ENCODE measurements at places on chromosomes 5 and 9. TPM values are rescaled to one million over a fixed set of nuclear protein-coding genes. Genes with fewer than 3 reads are reported as not detected.
A peak's percentile ranks its signal among the peaks of the same experiment; 100 is the strongest.

DNA sequence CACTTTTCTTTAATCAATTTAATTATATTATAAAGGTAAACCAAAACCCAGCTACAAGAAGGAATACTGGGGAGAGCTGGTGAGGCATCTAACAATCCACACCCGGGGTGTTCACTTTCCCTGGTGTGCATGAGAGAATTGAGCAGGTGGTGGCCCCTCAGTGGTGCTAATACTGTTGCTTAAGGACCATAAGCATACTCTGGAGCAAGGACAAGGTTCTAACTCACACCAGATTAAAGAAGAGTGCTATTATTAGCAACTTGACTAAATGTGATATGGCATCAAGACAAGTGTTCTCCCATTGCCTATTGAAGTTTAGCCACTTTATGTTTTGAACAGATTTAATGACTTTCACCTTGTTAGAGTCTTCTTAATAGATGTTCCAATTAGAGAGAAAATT, 8.8 kb downstream of the RGS7BP start:
- DNase-seq = no peak

- DNase-seq = no peak
Measured at GRCh38 chr5:21681911-21682310, 1171.2 kb downstream of the CDH12 start.

DNA sequence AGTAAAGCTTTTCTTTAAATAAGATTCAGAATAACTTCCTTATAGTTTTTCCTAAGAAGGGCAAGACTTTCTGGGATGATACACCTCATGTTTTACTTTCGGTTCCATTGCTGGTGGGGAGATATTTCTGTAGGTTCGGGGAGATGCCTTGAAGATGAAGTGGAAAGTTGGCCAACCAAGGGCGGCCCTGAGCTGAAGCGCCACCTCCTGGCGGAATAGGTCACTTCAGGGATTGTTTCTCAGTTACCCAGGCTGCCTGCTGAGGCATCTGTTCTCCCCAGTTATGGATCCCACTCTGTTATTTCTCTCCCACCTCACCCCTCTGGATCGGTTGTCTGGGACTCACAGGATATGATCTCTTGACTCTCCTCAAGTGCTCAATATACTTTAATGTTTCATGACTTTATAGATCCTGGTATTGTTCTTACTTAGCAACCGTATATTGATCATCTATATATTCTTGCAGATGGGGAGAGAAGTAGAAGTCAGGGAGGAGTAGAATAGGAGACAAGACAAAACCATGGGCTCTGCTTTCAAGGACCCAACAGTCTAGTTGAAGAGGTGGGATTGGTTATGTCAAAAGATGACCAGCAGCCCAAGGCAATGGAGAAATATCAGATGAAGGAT, 23.4 kb downstream of the MEGF10 start:
- peak; percentile 39 for DNase-seq

DNA sequence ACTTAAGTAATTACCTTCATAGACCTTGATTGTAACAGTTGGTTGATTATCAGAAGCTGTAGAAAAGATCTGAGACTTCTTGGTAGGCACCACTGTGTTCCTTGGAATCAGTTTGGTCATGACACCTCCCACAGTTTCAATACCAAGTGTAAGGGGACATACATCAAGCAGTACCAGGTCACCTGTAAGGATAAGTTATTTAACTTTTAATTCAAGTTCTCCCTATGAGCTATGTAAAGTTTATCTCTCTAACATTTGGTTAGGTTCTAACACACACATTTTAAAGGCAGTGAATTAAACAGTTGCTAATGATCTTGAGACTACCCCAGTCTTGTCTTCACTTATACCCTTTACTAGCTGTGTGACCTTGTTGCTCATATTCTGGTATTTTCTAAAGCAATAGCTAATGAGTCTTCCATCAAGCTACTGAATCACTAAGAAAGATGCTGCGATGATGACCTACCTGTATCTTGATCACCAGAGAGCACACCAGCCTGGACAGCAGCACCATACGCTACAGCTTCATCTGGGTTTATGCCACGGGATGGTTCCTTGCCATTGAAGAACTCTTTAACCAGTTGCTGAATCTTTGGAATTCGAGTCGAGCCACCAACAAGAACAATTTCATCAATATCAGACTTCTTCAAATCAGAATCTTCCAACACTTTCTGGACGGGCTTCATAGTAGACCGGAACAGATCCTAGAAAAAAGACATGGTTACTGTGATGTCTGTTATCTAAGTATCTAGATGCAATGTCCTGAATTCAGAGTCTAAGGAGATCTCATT, 2.8 kb downstream of the HSPA5 start:
- DNase-seq = no peak

- DNase-seq = no peak
Measured at GRCh38 chr9:77847059-77847499, 184.5 kb downstream of the GNAQ start.

- DNase-seq = no peak
Measured at GRCh38 chr5:124395287-124395686, 351.2 kb downstream of the ZNF608 start.

DNA sequence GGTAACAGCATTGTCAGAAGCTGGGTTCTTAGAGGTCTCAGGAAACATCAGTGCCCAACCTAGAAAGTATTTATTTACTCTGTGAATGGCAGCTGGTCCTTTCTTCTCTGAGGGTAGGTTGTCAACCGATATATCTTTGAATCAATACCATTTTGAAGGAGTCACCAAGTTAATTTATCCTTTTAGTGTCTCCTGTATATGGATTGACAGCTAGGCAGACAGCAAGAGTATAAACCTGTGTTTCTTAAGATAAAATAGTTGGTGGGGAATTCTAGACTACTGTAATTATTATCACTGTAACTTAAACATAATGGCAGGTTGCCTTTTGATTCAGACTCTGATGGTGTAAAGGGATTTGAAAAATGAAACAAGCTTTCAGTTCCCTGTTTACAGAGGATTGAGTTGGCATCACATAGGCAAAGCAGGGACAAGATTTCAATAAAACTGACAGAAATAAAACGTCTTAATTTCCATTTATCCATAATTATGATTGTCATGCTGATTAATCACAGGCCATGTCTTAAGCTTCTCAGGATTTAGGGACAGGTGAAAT, 190.8 kb upstream of the HAPLN1 start:
- DNase-seq = no peak

- no peak for DNase-seq
Measured at GRCh38 chr5:44660251-44660650, 148.5 kb upstream of the MRPS30 start.

- peak; percentile 25 for DNase-seq
Measured at GRCh38 chr5:159156426-159157238, 52.7 kb downstream of the RNF145 start.

DNA sequence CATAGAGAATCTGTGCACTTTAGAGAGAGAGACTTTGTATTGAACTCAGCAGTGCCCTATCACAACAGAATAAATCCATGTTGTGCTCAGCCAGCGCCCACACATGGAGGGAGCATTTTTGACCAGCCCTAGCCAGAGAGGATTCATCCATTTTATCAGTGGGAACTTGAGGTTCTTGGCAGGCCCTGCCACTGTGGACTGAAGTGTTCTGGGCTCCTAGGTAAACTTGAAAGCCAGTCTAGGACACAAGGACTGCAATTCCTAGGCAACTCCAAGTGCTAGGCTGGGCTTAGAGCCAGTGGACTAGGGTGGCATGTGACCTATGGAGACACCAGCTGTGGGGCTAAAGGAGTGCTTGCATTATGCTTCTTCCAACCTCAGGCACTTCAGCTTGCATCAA, 523.5 kb downstream of the CDH12 start:
- DNase-seq = no peak

- DNase-seq = no peak
Measured at GRCh38 chr5:73908395-73908794, 282.4 kb downstream of the ARHGEF28 start.

GRCh38 chr5:83246071-83246470, 168.7 kb downstream of the XRCC4 start:
- no peak for DNase-seq

Gene CLIC3
- not detected for total RNA-seq

Gene SLCO6A1
- not detected for total RNA-seq

Gene BOD1
- total RNA-seq = 27.3 TPM

Gene CATSPER3
- total RNA-seq = 0.81 TPM

Gene PNPLA7
- total RNA-seq = 0.71 TPM

Gene RORB
- 0.05 TPM for total RNA-seq
